ENCODE measurements at places on chromosomes 12 and 14. TPM values are rescaled to one million over a fixed set of nuclear protein-coding genes. Genes with fewer than 3 reads are reported as not detected.

Gene POTEG
- 0.04 TPM for polyA plus RNA-seq

Gene TM7SF3
- 9.2 TPM for polyA plus RNA-seq

Gene USP15
- polyA plus RNA-seq: 43.5 TPM

Gene CIDEB
- polyA plus RNA-seq: 8.6 TPM

Gene TMEM253
- 14.1 TPM for polyA plus RNA-seq

Gene VDR
- polyA plus RNA-seq: 69.1 TPM

Gene PTPRR
- polyA plus RNA-seq: 8.7 TPM

Gene MDGA2
- not detected for polyA plus RNA-seq

Gene RNF212B
- polyA plus RNA-seq: not detected

Gene KRT81
- not detected for polyA plus RNA-seq

Gene ERH
- polyA plus RNA-seq: 136 TPM

Gene KLHDC1
- polyA plus RNA-seq: 1.2 TPM

Gene GLI1
- 0.60 TPM for polyA plus RNA-seq

Gene NOXRED1
- polyA plus RNA-seq: 0.19 TPM

Gene SCNN1A
- polyA plus RNA-seq: 169 TPM

Gene RAD9B
- not detected for polyA plus RNA-seq

Gene SIRT4
- polyA plus RNA-seq: 0.69 TPM

Gene COQ6
- polyA plus RNA-seq: 16.6 TPM
